ENCODE measurements at places on chromosomes 4 and X.

GRCh38 chr4:88440146-88440545 is 16.8 kb upstream of the HERC5 start:
- DNase-seq, result no peak

DNA sequence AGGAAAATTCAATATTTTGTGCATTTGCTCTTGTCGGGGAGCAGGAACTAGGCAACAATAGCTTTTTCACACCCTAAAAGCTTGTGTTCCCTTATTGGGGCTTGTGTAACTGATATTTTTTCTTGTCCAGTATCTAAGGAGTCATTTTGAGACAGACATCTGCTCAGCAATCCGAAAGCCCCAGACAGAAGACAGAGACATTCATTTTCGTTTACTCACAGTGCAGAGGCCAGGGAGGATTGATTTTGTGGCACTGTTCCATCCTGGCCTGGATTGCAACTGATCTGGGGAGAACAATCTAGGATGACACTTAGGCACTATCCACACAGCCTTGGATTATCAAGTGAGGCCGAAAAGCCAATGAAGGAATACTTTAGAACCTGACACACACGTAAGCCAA is 27.4 kb upstream of the PLAC1 start:
- DNase-seq, result no peak

- no peak for DNase-seq
These were observed 83.3 kb downstream of the SLC7A11 start for GRCh38 chr4:138158746-138159297.

DNA sequence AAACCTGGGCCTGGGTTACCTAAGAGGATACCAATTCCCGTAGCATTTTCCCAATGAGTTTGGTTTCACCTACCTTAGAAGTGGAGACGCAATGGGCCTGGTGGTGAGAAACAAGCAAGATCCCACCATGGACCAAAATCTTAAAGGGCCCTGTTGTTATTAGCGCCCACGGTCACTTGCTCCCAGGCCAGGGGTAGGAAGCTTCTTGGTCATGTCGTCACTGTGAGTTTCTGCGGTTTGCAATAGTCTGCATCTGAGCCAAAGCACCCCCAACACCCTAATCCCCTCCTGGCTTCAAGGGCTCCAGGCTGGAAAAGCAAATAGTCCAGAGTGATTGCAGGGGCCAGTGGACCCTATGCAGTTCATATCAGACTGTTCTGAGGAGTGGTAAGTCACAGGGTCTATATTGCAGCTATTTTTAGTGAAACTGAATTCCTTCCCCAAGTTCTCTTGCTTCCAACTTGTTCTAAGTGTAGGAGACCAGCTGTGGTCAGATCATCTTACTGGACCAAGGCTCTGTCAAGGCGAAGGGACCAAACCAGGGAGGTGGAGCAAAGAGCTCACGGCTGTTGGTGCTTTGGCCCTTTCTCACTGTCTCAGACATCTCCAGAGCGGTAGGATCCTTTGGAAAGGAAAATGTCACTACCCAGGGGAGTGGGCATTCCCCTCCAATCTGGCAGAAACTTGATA is 307.9 kb upstream of the F9 start:
- no peak for DNase-seq

DNA sequence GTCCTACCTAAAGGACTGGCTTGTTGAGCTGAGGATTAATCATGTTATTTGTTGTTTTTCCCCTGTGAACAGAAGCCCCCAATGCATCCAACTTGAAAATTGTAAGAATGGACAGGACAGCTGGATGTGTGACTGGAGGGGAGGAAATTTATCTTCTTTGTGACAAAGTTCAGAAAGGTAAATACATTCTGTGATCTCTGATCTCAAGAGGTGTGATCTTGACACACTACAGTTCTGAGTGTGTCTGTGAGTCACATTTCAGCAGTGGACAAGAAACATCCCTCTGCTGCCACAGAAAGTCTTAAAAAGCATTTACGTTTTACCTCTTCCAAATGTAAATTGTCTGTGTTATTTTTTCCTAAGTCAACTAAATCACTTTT is 79.3 kb downstream of the NFKB1 start:
- DNase-seq, result no peak

Data from stimulated activated CD8-positive, alpha-beta memory T cell treated with anti-CD3 and anti-CD28 coated beads, Interleukin-4, amount 100 ng/mL, for 4 hours (primary cell).